ENCODE measurements at places on chromosomes 2 and 18.

DNA sequence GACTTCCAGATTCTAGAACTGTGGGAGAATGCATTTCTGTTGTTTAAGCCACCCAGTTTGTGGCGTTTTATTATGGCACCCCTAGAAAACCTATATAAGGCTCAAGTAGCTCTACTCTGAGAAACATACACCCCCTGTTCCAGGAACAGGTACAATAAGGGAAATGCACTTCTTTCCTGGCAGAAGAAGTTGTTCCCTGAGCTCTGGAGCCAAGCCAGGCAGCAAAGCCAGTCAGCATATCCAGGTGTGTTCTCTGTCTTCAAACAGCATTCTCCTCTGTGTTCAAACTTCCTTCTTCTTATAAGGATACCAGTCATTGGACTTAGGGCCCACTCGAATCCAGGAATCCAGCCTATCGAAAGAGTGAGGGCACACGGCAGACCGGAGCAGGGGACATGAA is 96.5 kb downstream of the TPGS2 start:
- DNase-seq = no peak

- DNase-seq = no peak
Observed at GRCh38 chr18:12640881-12641200, 17.1 kb downstream of the SPIRE1 start.

DNA sequence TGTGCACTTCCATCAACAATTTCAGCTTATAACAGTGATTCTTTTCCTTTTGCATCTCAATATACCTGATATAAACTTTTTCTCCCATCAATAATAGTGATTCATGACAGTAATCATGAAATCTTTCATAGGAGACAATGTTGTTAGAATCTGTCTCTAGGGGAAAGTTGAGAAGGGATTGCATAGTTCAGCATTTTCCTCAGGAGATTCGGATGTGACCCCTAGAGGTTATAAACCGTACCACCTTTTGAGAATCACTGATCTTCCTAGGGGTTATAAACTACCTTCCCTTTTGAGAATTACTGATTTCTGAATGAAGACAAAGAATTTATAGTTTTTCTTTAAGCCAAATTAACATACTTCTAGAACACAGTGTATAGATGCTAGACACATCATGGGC is 53.0 kb upstream of the GALNT3 start:
- no peak for DNase-seq

- no peak for DNase-seq
Observed at GRCh38 chr2:83251321-83251872, 1207.7 kb downstream of the SUCLG1 start.

GRCh38 chr2:1739961-1740715 is 4.2 kb downstream of the PXDN start:
- DNase-seq = no peak

- DNase-seq = no peak
Observed at GRCh38 chr18:69770238-69770637, 177.4 kb downstream of the CD226 start.

GRCh38 chr2:113857464-113857863 is 32.4 kb upstream of the ACTR3 start:
- no peak for DNase-seq

GRCh38 chr2:33137331-33137730 is 190.6 kb downstream of the LTBP1 start:
- DNase-seq = no peak

- DNase-seq = no peak
Observed at GRCh38 chr2:112821682-112822081, 14.9 kb downstream of the IL1B start.

DNA sequence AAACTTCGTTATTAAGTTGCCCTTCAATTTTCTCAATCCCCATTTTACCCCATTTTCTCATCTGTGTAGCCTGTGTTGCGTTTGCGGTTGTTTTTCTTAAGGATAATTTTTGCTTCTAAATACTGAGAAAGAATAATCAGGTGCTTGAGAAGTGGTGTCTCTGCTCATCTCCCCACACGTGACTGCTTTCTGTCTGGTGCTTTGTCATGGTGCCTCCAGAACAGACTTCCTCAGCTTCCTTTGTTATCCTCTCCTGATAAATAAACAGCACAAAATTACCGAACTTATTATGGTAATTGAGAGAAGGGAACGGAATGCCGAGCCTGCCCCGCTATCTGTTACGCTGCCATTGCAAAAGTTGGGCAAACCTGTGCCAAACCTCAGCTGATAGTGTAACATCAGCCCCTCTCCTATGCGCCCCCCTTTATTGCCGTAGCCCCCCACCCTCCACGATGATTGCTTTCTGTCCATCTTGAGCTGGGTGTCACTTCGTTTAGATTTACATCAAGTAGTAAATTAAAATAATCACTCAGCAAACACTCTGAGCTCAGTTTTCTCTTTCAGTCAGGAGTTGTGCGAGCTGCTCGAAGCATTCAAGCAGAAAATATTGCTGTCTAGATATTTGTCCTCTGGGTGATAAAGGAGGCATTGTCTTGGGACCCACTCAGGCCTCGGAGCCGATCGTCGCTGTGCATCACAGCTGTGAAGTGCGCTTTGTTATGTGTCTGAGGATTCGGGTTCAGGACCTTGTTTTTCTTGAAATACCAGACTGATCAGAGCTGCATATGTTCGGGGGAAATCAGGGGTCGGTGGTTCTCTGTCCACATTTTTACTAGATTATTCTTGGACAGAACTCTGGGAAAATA is 1008.5 kb upstream of the FANCL start:
- DNase-seq = peak; percentile 19

DNA sequence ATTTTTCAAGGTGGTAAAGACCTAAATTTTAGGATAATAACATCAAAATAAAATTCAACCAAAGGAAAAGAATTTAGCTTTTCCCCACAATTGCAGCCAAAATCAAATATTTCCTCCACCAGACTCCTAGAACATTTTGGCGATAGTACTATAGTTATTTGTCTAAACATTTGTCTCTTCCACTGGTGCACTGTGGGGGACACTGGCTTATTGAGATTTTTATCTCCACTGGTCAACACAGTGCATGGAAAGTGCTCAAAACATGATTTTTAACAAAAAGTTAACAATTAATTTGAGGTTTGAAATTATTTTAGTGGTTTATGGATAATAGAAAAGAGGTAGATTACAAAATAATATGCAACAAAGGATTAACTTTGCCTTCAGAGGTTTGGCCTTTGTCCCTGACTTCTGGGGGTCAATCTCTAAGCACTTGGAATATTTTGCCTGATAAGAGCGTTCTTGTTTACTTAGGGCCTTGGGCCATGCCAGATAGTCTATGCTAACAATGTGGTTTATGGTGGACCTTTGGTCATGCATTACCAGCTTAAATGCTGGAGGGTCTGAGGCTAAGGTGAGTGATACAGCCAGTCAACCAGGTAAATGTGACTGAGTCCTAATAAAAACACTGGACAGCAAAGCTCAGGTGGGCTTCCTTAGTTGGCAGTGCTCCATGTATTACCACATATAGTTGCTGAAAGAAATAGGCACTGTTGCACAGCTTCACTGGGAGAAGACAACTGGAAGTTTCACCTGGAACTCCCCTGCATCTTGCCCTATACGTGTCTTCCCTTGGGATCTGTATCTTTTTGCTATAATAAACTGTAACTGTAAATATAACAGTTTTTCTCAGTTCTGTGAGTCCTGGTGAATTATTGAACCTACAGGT is 67.2 kb upstream of the SATB2 start:
- DNase-seq = no peak

DNA sequence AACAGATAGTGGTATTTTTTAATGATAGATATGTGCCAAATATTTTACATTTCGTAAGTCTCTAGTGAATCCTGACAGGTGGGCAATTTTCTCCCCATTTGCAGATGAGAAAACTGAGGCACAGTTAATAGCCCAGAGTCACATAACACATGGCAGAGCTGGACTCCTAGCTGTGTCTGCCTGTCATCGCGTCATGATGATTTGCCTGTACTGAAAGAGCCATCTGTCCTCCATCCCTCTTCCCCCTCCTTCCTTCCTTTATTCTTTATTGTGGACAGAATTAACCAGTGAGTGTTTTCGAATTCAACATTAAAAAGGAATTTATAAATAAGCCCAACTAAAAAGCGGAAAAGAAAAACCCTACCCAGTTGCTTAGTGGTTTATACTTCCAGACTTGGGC is 3.2 kb downstream of the DNAJB2 start:
- no peak for DNase-seq

DNA sequence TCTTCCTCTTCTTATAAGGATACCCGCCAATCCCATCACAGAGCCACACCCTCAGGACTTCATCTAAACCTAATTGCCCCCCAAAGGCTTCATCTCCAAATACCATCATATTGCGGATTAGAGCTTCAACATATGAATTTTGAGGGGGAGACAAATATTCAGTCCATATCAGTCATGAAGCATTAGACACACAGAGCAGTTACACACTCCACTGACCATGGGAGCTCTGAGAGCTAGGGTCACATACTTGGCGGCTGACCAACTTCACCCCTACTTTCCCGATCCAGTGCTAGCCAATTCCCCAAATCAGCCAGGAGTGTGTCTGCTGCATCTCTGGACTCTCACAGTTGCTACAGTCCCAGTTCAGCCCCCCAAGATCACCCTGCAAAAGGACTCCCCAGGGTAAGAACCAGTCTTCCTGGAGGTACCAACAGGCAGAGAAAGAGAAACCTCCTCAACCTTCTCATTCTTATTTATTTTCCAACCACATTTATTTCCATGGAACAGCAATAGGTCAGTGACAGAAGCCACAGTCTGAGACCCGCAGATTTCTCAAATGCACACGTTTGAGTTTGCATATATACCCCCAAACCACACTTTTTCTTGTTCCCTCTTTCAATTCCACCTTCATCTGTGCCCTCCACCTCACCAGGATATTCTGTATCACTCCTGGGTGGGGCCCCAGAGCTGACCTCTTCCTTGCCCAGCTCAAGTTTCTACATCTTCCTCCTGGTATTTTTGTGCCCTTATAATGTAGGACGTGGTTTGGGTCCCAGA is 33.3 kb downstream of the SPP2 start:
- no peak for DNase-seq

DNA sequence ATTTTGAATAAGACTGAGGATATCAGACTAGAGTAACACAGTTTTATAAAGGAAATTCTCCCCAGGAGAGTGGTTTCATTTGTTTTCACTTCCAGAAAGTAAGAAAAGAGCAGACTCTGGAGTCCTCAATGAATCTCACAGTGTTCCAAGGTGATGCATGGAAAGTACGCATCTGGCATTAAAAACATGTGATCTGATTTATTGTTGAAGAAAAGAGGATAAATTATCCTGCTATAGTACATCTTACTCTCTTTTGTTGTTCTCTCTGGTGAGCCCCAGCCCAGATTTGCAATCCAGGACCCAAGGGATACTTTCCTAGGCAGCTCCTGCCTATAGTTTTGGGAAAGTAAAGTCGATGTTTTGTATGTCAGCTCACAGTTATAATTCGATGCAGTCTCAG is 285.9 kb downstream of the CTNNA2 start:
- DNase-seq = no peak

- no peak for DNase-seq
Observed at GRCh38 chr2:44005846-44006245, 10.1 kb upstream of the LRPPRC start.

DNA sequence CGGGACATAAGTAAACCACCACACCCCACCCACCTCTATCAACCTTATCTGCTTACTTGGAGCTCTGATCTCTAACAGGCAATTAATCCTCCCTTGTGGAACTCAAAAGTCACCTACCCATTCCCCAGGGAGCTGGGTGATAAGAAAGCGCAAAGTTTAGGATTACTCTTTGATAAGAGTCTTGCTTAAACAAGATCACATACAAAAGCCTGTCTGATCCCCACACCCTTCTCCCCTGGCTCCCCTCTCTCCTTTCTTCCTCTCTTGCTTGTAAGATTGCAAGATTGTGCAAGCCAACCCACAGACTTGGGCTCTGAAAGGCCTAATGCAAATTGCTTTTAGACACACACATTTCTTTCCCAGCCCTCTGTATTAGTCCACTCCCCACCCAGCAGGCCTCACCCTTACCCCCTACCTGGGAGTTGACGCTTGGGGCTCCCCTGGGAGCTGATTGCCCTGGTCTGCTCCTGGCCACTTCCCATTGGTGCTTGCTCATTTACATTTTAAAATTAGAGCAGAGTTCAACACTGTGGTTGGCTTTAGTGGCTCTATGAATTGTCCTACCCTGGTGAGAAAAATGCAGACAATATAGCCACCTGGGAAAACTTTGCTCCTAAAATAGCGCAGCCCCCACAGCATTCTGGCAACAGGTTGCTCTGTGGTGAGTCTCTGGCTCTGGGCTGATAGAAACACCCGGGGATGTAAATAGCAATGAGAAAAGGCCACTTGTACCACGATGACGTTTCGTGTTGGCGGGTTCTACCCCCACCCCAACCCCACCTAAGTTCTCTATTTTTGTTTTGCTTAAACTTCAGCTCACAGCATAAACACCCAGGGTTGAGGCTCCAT is 92.8 kb upstream of the MSH2 start:
- DNase-seq = peak; percentile 46

DNA sequence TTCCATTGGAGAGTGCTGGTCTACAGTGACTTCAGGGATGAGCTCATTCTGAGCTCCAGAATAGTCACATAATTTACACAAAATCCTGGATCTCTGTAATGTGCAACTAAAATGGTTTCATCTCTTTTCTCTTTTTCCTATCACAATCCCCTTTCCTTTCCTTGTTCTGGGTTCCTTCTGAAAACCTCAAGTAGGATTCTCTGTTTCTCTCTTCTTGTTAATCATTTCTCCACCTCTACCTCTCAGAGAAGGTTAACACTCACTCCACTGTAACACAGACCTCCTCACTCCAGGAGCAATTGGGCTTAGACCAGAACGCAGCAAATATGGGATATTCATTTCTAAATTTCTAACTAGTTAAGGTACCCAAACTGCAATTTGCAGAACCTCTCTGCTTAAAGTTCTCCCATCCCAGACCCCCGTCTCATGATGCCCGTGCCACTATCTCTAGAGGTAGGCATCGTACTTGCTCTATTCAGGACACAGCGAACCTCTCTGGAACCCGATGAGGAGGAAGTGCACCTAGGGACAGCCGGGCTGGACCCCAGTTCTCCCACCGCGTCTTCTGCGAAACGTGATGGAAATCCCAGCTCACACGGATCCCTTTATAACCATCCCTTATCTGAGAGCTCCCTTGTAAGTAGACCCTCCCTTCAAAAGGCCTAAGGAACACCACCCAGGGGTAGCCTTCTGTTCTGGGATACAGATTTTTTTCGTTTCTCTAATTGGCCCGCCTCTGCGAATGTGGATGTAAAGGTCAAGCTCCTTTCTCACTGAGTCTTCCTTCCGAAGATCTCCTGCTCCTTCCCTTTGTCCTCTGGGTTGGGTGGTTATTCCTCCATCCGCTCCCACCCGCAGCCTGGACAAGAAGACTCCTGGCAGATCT is 1.3 kb downstream of the FOXI3 start:
- no peak for DNase-seq

- DNase-seq = no peak
Observed at GRCh38 chr2:41871080-41871479, 176.7 kb upstream of the PKDCC start.

Data from C1 segment of cervical spinal cord (tissue), 14 donors.